ENCODE measurements at places on chromosomes 16 and 17. TPM values are rescaled to one million over a fixed set of nuclear protein-coding genes. Genes with fewer than 3 reads are reported as not detected.

- peaks cover 53% of the 10 kb centered on the region for H3K4me1 ChIP-seq
- H3K27ac ChIP-seq, result no peak overlapping the region
- H3K36me3 ChIP-seq, result no peaks in the 10 kb centered on the region
- H3K4me3 ChIP-seq, result no peak overlapping the region
Measured at GRCh38 chr17:49334744-49335512, 27.1 kb downstream of the ZNF652 start.

- H3K36me3 ChIP-seq, result no peaks in the 10 kb centered on the region
- no peak overlapping the region for H3K4me3 ChIP-seq
- no peak overlapping the region for H3K27ac ChIP-seq
- H3K4me1 ChIP-seq, result no peaks in the 10 kb centered on the region
- no peaks in the 10 kb centered on the region for H3K27me3 ChIP-seq
- DNase-seq, result no peak
Measured at GRCh38 chr17:3049705-3050295, 13.6 kb downstream of the OR1D5 start.

DNA sequence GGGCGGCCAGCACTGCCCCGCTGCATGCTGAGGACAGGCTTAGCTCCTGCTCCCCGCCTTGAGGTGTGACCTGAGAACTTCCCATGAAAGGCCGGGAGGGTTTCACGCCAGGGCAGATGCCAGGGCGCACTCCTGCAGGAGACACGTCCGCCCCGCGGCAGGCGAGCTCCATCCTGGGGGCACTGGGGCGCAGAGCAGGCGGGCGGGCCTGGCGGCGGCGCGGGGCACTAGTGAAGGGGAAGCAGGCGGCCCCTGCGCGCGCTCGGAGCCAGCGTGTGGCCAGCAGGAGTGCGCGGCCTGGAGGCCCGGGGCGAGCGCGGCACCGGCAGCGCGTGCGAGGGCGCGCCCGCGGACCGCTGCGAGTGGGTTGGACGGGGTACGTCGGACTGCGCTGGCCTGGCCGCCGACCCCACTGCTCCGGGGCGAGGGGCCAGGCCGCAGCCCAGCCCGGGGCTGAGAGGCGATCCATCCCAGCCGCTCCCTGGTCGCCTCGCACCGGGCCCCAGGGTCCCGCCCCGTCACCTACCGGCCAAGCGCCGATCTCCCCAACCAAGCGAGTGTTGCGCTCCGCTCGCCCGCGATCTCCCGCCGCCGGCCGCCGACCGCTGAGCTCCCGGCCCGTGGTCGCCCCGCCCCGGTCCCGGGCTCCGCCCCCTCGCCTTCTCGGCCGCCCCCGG lies at the start of gene MAP3K14:
Gene MAP3K14 (minus strand): TSS at position 587 of the 677 bp plus-strand sequence. CDS start 26,275 bp downstream, outside the sequence.
- no peaks in the 10 kb centered on the region for H3K27me3 ChIP-seq
- H3K36me3 ChIP-seq, result no peaks in the 10 kb centered on the region
- peak; percentile 77 for DNase-seq
- H3K4me1 ChIP-seq, result peaks cover 47% of the 10 kb centered on the region

Gene ABCA10
- total RNA-seq, result 1.6 TPM
